Stimulated activated CD4-positive, alpha-beta T cell treated with anti-CD3 and anti-CD28 coated beads, TNF-alpha, amount 100 ng/mL, for 1 hour (primary cell): ENCODE measurements at places on chromosomes 2 and 18.

GRCh38 chr2:75896779-75897366 lies 186.2 kb upstream of the GCFC2 start:
- no peak for DNase-seq

DNA sequence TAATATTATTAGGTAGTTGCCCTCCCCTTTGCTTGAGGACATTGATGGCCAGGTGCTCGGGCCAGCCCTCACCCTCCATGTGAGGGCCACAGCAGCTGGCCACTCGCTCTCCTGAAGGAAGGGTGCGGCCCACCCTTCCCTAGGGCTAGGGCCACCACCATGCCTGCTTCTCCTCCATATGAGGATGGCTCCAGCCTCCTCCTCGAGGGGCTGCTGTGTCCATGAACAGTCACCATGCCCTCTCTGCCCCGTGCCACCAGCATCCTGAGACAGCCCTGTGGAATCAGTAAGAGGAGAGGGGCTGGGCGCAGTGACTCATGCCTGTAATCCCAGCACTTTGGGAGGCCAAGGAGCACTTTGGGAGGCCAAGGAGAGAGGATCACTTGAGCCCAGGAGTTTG lies 2.4 kb downstream of the GPR17 start:
- no peak for DNase-seq

DNA sequence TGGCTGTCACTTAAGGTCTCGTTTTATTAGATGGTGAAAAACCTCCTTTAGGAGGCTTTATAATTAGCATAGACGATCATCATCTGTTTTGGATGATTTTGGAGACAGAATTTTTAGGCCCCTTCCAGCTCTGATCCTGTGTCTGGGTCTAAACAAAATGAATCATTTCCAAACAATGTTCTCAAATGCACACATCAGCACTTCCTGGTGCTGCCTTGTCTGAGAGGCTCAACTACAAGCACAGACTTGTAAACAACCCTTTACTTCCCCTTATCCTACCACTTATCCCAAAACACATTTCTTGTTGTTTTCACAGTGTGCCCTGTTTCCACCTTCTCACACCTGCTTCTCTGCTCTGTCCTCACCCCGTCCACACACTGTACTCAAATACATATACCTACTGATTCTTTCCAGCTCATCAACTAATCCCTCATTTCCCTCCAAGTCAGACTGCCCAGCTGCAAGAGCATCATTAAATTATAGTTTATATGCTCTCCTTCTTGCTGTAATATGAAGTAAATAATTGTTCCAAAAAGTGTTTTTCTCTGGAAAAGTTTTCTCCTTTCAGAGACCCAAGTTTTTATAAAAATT lies 71.2 kb upstream of the COL3A1 start:
- DNase-seq, result no peak

DNA sequence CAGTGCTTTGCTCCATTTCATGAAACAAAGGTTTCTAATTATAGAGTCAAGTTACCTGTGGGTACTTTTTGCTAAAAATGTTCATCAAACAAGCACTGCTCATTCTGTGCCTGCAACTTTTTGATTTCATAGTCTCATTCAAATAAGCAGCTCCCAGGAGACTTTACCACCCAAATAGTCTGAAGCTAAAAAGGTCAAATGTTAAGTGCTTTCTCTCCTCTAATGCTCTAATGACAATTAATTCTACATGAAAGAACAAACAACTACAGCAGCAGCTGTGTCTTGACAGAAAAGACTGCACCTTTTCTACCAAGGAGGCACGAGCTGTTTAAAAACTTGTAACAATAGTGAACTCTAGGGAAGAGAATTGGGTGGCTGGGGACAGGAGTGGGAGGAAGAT lies 65.3 kb downstream of the CCDC93 start:
- no peak for DNase-seq

DNA sequence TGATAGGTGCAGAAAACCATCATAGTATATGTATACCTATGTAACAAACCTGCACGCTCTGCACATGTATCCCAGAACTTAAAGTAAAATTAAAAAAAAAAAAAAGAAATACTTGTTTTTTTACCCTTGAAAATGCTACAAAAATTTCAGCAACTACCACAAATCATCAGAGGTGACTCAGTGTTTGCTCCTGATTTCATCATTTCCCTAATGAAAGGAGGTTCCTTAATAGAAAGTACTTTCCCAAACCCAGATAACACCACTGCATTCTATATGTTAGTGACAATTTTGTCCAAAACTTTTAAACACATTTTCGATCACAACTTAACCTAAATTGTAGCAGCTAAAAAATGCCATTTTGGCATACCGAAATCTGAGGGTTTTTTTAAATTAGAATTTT lies 163.3 kb downstream of the SLC39A10 start:
- DNase-seq, result no peak

- no peak for DNase-seq
These were observed 79.2 kb downstream of the HS1BP3 start for GRCh38 chr2:20571644-20572215.

DNA sequence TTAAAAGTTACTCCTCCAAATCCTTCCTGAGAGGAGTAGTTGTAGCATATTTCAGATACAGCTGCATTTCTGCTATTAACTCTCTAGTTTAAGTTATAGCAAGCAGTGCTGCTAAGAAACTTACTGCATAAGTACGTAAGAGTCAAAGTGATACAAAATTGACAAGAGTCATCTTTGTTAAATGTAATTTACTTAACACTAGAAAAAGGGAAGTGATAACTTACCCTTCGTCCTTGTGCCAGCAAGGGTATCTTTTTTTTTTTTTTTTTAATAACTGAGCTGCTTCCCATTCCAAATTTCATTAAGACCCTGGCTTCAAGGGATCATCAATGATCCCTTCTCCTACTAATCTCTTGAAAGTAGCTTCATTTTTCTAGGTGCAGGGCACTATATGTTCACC lies 493.0 kb downstream of the PLCL1 start:
- DNase-seq, result no peak

GRCh38 chr2:12352889-12353288 lies 363.8 kb upstream of the TRIB2 start:
- DNase-seq, result no peak

- DNase-seq, result no peak
These were observed 132.3 kb downstream of the RTP5 start for GRCh38 chr2:242001853-242002252.

DNA sequence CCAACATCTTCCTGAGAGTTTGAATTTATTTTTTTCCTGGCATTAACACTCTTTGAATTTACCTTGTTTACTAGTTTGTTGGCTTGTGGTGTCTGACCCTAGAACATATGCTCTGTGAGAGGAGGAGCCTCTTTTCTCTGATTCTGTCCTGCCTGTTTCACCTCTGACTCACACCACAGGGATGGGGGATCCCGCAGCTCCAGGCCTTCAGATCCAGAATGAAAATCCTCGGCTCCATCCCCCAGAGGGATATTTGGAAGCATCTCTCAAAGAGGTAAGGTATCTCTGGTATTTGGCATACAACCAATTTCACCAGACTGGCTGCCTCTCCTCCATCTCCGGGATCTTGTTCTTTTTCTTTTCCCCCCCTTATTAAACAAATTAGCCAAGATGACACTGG lies 104.7 kb downstream of the GPR39 start:
- no peak for DNase-seq

- no peak for DNase-seq
These were observed 58.8 kb upstream of the DYNAP start for GRCh38 chr18:54532222-54532621.

DNA sequence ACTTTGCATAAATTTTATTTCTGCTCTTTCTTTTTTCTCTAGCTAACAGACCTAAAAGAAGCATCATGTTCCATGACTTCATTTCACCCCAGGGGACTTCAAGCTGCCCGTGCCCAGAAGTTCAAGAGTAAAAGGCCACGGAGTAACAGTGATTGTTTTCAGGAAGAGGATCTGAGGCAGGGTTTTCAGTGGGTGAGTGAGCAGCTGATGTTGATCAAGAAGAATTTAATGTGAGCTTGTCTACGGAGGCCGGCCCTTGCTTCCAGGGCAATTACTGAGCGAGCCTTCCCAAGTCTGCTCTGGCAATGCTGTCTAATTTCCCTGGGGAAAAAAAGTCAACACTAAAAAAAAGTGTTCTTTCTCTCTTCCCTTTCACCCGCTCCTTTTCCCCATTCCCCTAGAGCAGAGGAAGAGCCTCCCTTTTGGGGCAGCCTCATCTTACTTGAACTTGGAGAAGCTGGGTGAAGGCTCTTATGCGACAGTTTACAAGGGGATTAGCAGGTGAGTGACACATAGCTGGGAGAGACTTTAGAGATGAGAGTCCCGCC lies 1.2 kb downstream of the CDK15 start:
- no peak for DNase-seq

- DNase-seq, result no peak
These were observed 267.6 kb upstream of the THSD7B start for GRCh38 chr2:136497709-136498108.

- DNase-seq, result no peak
These were observed 308.9 kb upstream of the POU3F3 start for GRCh38 chr2:104545055-104545454.

DNA sequence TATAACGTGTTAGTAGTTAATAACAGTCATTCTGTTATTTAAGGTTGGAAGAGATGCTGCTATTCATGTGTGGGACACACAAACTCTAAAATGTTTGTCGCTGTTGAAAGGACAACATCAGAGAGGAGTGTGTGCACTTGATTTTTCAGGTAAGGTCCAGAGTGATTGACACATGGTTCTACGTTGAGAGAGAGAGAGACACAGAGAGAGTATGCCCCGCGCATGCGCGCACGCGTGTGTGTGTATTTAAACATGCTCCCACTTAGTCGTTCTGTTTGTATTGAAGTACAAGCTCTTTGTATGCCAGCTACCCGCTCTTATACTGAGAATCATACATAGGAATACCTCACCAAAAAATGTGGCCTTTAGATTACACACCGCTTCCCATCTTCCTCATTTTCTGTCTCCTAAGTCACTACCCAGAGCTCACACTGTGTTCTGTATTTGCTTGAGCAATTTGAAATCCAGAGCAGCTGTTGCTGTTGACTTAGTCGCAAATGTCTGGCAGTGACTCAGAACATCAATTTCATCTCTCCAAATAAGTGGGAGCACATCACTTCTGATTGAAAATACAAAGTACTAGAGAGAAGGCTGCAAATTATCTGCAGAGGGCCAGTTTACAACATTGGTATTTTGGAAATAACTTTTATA lies 148.1 kb downstream of the EML6 start:
- DNase-seq, result no peak

DNA sequence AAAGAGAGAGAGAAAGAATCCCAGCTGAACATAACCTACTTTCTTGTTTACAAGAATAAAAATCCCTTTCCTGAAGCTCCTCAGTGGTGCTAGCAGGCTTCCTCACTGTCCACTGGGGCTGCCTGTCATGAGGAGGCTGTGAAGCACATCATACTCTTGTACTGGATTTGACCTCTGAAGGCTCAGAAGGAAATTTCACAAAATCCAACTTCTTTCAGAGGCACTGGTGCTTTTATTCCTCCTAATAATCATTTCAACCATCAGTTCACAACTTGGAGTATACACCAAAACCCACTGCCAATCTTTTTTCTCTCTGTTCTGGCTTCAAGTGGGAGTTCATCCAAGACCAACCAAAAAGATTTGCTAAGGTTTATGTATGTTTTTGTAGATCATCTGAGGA lies 48.5 kb downstream of the TMX3 start:
- no peak for DNase-seq
